ENCODE measurements at places on chromosomes 2 and 18.

- no peak for DNase-seq
These were observed 4.0 kb downstream of the PTGR3 start for GRCh38 chr18:75204732-75205513.

GRCh38 chr2:121491518-121491917 lies 39.2 kb upstream of the RNU4ATAC start:
- no peak for DNase-seq

- DNase-seq = no peak
These were observed 680.3 kb upstream of the ACVR2A start for GRCh38 chr2:147164563-147164962.

GRCh38 chr2:237864940-237865622 lies 5.7 kb downstream of the RAMP1 start:
- no peak for DNase-seq

DNA sequence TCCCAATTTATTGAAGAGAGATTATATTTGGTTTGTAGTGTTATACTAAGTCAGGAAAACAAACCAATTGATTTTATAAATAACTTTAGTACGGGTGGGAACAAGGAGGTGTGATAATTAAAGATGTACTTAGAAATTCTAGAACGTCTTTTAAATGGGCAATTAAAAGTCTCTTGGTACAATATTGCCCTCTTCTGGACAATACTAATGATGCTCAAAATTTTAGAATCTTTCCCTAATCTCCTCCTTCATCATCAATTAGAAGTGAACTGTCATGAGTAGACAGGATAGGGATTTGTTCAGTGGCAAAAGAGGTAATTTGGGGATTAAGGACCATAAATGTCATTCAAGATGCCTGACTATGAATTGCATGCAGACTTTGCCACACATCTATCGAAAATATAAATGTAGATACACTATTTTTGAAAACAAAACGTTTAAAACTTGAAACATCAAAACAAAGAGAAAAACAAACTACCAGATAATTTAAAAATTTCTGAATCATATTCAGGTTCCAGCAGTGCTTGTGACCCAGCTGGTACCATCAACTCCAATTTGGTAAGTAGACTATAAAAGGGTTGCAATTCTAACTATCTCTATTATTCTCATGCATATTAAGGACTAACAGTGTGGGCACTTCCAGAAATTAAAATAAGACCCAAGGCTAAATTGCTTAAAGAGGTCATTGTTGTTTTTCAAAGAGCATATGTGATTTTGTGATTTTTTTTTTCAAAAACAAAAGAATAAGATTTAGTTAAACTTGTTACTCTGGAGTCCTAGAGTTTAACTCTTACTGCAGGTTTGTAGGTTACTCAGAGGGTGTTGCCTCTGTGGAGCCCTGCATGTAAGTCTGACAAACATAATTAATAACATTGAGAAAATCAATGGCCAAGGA lies 123.5 kb downstream of the LAMA3 start:
- DNase-seq = no peak

- no peak for DNase-seq
These were observed 35.0 kb downstream of the SLC3A1 start for GRCh38 chr2:44310287-44310686.

DNA sequence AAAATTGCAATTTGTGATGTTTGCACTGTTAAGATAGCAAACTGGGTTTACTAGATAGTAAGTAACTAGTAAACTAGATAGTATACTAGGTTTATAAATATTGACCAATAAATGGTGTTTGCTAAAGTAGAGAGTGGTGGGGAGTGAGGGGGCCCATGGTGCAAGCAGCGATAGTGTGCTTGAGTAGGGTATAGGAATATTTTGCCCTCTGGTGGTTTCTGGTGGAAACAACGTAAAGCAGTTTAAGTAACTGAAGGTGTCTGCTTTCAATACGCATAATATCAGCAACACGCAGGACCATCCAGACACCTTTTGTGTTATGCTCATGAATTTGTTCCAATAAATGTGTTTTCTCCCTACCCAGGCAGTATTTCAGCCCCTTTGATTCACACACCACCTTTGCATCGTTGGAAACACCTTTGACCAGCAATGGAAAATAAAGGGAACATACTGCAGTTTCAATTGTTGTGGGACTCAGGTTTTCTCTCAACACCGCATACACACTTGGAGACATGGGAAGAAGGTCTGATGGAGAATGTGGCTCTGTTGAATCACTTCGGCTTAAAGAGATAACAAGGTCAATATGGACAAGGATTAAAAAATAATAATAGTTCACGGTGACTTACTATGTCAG lies 16.7 kb upstream of the STAT1 start:
- no peak for DNase-seq

- peak; percentile 45 for DNase-seq
These were observed 364.8 kb upstream of the GALNT5 start for GRCh38 chr2:156892467-156893281.

DNA sequence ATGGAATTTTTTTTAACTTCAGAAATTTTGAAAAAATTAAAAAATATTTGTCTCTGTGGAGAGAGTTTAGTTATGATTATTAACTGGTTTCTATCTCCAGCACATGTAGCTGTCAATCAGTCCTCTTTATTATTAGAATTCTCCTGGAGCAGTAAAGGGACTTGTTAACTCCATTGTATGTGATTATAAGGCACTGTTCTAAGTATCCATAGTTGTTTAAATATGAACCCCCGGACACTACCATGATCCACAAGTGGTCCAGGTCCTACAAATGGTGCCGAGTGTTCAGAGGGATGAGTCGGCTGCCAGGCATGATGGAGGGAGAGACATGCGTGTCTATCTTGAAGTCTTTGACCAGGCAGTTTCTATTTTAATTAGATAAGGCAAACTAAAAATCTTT lies 492 bp downstream of the CHRNA1 start:
- DNase-seq = no peak

DNA sequence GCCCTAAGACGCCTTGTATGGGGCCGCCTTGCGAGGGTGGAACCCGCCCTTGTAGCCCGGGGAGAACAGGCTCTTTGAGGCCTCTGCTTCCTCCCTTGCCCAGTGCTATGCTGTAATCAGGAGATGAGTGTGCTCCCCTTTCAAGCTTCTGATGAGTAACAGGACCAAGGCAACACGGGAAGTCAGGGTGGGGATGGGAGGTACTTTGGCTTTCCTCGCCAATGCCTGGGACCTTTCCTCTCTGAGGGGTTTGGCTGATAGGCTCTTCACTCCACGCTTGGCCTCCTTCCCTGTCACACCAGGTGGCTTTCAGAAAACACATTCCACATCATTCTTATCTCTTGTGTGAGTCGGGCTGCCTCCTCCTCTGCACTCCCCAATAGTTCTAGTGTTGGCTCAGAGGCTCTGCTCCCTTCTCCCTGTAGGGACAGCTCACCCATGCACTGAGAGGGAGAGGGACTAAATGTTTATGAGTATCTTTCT lies 223.7 kb upstream of the TRIB2 start:
- no peak for DNase-seq

- no peak for DNase-seq
These were observed 20.9 kb upstream of the COL6A3 start for GRCh38 chr2:237434866-237435311.

GRCh38 chr2:141911485-141912066 lies 219.2 kb downstream of the LRP1B start:
- DNase-seq = no peak

DNA sequence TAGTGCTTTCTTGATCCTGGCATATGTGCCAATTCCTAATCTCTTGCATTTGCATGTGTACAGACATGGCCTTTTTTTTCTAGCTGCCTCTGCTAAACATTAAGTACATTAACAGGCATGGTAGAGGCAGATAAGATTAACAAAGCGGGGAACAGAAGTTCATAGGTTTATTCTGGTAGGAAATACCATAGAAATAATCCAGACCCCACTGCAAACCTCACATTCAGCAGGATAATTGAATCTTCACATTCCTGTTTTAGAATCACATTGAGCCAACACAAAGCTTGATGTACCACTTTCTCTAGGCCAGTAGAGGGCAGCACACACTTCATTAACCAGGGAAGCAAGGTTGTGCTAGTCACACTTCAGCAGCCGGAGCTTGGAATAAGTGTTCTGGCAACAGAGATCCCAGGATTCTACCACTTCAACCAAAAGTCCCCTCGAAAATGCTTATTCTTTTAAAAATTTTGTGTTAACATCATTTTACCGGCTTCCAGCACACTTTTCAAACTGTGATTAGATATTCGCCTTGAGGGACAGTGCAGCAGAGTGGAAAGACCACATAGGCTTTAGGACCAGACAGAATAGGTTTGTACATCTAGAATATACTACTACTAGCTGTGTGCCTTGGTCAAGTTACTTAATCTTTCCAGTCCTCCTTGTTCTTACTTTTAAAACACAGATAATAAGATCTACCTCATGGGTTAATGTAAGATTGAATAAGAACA lies 420.2 kb upstream of the CHST9 start:
- peak; percentile 66 for DNase-seq

DNA sequence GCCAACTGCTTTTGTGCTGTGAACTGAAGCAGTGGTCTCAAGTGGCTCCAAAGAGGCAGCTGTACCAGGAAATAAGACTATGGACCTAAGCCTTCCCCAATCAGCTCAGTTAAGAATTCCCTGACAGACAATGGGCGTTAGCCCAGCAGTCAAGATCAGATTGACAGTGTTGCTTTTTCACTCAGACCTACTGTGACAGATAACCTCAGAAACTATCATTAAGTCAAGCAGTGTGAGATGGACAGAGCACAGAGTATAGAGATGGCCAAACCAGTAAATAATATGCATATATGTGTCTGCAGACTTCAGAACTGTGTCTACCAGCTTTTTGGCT lies 215.3 kb downstream of the ZFP36L2 start:
- no peak for DNase-seq

DNA sequence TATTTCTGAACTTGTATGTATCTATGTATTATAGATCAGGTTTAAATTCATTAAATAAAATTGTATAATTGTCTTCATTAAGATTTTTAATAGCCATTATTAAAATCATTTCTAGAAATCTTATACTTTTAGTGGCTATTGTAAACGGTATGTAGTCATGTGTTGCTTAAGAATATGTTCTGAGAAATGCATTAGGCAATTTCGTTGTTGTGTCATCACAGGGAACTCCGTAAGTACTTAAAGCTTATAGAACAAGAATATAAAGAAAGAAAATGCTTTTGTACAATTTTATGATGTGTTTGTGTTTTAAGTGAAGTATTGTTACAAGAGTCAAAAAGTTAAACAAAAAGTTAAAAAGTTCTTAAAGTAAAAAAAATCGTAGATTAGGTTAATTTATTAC lies 765.8 kb downstream of the METTL4 start:
- no peak for DNase-seq

GRCh38 chr2:122098306-122098705 lies 342.9 kb downstream of the TSN start:
- no peak for DNase-seq

GRCh38 chr2:237154082-237154638 lies 68.5 kb downstream of the COPS8 start:
- DNase-seq = peak; percentile 41
